ENCODE measurements at places on chromosomes 6 and 20. TPM values are rescaled to one million over a fixed set of nuclear protein-coding genes. Genes with fewer than 3 reads are reported as not detected.

- no peak overlapping the region for H3K27ac ChIP-seq
- peaks cover 31% of the 10 kb centered on the region for H3K27me3 ChIP-seq
- no peak for DNase-seq
- no peak overlapping the region for H3K4me3 ChIP-seq
- peaks cover 6% of the 10 kb centered on the region for H3K36me3 ChIP-seq
- peaks cover 15% of the 10 kb centered on the region for H3K4me1 ChIP-seq
These were observed 27.8 kb upstream of the TMEM14A start for GRCh38 chr6:52643158-52643557.

ADAT2 gene
- total RNA-seq = 29.0 TPM

DNA sequence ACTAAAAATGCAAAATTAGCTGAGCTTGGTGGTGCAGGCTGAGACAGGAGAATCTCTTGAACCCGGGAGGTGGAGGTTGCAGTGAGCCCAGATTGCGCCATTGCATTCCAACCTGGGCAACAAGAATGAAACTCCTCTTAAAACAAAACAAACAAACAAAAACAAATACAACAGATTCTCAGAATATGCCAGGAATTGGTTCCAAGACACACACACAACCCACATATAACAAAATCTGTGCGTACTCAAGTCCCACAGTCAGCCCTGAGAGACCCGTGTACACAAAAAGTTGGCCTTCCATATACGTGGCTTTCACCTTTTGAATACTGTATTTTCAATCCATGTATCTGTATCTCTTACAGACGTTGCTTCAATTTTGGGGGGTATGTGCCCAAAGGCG, 98.9 kb upstream of the MARCKS start:
- H3K27ac ChIP-seq = no peak overlapping the region
- H3K27me3 ChIP-seq = peaks cover 10% of the 10 kb centered on the region
- DNase-seq = no peak

DNA sequence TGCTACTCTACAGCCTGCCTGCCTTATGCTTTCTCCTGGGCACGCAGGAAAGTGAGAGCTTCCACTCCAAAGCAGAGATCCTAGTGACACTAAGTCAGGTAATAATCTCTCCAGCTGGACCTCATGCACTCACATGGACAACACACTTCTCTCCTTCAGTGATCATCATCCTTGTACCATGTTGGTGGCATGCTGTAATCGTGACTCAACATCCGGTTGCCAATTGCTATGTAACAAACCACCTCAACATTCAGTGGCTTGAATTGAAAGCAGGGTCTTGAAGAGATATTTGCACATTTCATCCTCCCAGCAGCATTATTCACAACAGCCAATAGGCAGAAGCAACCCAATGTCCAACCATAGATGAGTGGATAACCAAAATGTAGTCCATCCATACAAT, 40.3 kb upstream of the PPP1R3G start:
- no peak overlapping the region for H3K4me3 ChIP-seq
- H3K27ac ChIP-seq = no peak overlapping the region
- no peaks in the 10 kb centered on the region for H3K4me1 ChIP-seq
- no peak for DNase-seq
- H3K27me3 ChIP-seq = no peaks in the 10 kb centered on the region

CCR6 gene
- total RNA-seq = 1.2 TPM

- H3K36me3 ChIP-seq = no peaks in the 10 kb centered on the region
- H3K4me1 ChIP-seq = no peaks in the 10 kb centered on the region
- DNase-seq = no peak
These were observed 451.4 kb downstream of the NKAIN2 start for GRCh38 chr6:124254941-124255685.

DNA sequence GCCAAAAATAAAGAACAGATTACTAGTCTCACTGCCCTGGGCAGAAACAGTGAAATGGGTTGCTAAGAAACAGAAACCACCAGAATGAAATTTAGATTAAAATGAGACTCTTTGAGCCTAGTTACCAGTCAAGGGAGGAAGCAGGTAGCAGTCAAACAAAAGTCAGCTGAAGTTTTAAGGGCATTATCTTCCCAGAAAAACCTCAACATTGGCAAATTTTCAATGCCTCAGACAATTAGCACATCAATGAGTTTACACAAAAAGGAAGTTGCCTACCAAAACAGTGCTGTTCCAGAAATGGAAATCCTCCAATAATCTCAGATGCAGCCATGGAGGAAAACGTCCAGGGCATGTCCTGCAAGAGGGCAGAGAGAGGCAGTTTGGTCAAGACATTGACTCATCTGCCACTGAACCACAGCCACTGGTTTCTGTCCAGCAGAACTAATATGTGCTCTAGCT, 399.7 kb upstream of the ADGRB3 start:
- DNase-seq = no peak
- H3K36me3 ChIP-seq = no peaks in the 10 kb centered on the region
- no peak overlapping the region for H3K4me3 ChIP-seq
- H3K4me1 ChIP-seq = no peaks in the 10 kb centered on the region

DNA sequence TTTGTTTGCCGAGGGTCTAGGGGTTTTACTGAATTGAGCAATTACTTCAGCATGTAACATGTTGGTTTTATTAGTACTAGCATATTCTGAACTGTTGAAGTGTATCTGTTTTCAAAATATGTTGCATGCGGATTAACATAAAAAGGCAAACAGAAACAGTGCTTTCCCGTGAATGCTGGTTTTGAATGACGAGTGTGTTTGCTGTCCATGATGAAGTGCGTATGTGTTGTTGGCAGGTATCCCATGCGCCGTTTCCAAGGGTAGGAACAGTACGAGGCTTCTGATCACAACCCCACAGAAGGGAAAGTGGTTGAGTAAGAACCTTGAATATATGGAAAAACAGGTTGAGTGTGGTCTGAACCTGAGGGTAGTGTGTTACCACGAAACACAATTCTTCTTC, 232.9 kb downstream of the SAMD5 start:
- H3K36me3 ChIP-seq = no peaks in the 10 kb centered on the region
- H3K4me1 ChIP-seq = no peaks in the 10 kb centered on the region
- no peak overlapping the region for H3K27ac ChIP-seq
- DNase-seq = no peak

- H3K36me3 ChIP-seq = no peaks in the 10 kb centered on the region
- no peak overlapping the region for H3K27ac ChIP-seq
- no peak overlapping the region for H3K4me3 ChIP-seq
These were observed 225.9 kb downstream of the NKAIN2 start for GRCh38 chr6:124029567-124029966.

DNA sequence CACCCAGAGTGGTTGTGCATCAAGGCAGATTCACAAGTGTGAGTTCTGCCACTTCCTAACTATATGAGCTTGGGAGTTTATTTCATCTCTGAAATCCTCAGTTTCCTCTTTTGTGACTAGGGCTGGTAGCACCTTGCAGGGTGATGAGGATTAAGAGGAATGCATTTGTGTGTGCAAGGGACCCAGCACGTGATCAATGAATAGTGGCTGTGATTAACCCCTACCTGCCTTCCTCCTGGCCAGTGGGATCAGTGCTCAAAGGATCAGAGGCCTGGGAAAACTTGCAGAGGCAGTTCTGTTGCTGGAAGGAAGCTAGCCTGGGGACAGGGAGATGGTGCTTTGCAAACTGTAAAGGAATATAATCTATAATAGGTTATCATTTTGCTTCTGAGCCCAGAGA, 7.3 kb downstream of the SDC4 start:
- DNase-seq = no peak
- no peak overlapping the region for H3K4me3 ChIP-seq
- H3K36me3 ChIP-seq = peaks cover 1% of the 10 kb centered on the region
- H3K27ac ChIP-seq = no peak overlapping the region

GRCh38 chr6:34243131-34243771, 5.6 kb downstream of the SMIM29 start:
- H3K36me3 ChIP-seq = peaks cover 21% of the 10 kb centered on the region
- peak; percentile 47 for DNase-seq
- H3K4me3 ChIP-seq = peak overlapping the region; percentile 62

GPX5 gene
- total RNA-seq = not detected

GPLD1 gene
- total RNA-seq = 0.51 TPM

DNA sequence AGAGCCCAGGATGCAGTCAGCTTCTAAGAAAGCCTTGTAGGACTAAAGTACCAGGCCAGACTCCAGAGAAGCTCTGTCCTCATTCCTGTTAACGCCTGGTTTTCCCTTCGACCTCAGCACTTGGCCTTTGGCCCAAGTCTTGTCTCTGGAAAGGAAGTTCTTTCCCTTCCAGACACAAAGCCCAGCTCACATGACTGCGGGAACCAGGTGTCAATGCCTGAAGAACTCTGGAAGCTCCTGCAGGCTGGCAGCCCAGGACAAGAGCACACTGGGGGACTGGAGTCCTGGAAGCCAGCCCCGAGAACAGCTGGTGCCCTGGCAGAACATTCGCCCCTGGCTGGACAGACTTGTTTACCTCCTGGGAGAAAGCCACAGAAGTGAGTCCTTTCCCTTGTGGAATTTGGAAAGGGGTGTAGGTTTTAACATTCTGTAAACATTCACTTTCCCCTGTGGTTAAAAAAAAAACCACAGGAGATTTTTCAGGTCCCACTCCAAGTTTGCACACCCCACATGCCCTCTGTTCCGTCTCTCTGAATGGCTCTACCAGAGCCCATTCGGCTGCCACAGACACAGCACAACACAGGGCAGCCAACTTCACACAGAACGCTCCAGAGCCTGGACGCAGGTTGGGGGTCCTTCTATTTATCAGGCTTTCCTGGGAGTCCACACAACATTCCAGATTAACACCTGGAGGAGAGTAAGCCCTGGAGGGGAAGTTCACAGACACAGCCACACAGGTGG, 18.1 kb downstream of the ACSS1 start:
- DNase-seq = no peak
- H3K27ac ChIP-seq = no peak overlapping the region
- H3K4me3 ChIP-seq = no peak overlapping the region
- no peaks in the 10 kb centered on the region for H3K27me3 ChIP-seq

DNA sequence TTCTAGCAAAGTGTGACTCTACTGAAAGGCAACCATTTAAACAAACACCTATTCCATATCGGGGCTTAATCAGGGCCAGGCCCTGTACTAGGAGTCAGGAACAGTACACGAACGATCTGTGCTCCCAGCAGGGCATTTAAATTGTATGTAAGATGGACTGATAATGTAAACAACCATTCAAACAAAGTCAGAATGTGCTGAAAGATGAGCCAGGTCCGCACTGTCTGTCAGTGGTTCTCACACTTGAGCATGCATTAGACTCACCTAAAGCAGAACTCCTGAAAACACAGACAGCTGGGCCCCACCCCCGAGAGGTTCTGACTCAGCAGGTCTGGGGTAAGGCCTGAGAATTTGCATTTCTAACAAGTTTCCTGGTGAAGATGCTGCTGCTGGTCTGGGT, 81.6 kb downstream of the PXDC1 start:
- DNase-seq = no peak
- no peaks in the 10 kb centered on the region for H3K4me1 ChIP-seq
- H3K27ac ChIP-seq = no peak overlapping the region
- H3K27me3 ChIP-seq = peaks cover 5% of the 10 kb centered on the region

- H3K27me3 ChIP-seq = no peaks in the 10 kb centered on the region
- H3K4me1 ChIP-seq = peaks cover 85% of the 10 kb centered on the region
- H3K27ac ChIP-seq = peak overlapping the region; percentile 98
These were observed 140.3 kb downstream of the NFATC2 start for GRCh38 chr20:51402201-51402600.

DNA sequence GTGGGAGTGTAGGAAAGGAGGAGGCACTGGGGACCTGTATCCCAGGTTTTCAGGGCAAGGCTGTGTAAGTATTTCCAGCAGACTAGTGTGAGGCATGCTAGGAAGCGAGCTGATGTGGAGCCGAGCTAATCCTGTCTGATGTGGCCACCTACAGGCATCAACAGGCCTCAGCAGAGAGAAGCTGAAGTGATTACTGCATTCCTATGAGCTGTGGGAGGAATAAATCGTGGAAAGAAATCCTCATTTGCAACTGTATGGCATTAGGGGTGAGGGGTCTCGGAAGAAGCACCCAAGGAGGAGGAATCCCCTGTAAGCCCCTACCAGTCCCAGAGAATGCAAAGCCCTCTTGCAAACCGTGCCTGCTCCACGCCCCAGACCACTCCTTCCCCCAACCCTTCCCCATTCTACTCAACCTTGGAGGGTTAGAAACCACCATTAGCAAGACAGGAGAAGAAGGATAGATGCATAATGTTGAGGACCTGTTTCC, 41.6 kb downstream of the C6orf15 start:
- no peak overlapping the region for H3K27ac ChIP-seq
- no peaks in the 10 kb centered on the region for H3K36me3 ChIP-seq
- H3K27me3 ChIP-seq = no peaks in the 10 kb centered on the region
- no peak overlapping the region for H3K4me3 ChIP-seq
- DNase-seq = no peak
